ENCODE measurements at places on chromosomes 1 and 21.

- no peak for DNase-seq
These were observed 21.4 kb downstream of the XKR8 start for GRCh38 chr1:27981145-27981544.

GRCh38 chr1:235648954-235649367 is 623 bp downstream of the GNG4 start:
- DNase-seq: no peak

DNA sequence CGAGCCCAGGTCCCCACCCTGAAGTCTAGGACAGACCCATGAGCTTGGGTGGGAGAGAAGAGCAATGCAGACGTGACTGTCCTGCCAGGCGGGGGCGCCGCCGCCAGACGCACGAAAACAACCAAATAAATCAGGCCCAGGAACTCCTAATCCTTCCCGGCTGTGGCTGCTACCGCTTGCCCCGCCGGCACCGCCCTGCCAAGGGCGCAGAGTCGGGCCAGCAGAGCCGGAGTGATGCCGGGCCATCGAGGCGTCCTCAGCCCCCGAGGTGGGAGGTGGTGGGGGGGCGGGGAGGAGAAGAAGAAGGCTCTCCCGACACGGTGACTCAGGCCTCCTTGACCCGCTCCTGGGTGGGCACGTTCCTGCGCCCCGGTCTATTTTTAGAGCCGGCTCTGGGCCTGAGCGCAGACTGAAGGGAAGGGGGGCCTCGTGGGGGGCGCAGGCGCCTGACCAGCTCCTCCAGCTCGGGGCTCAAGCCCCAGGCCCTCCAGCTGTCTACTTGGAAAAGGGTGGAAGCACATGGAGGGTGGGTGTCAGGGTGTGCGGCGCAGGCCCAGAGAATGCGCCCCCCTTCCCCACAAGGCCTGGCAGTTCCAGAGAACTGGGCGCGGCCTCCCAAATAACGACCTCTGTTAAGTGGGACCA is 10.7 kb upstream of the COL16A1 start:
- DNase-seq: no peak

DNA sequence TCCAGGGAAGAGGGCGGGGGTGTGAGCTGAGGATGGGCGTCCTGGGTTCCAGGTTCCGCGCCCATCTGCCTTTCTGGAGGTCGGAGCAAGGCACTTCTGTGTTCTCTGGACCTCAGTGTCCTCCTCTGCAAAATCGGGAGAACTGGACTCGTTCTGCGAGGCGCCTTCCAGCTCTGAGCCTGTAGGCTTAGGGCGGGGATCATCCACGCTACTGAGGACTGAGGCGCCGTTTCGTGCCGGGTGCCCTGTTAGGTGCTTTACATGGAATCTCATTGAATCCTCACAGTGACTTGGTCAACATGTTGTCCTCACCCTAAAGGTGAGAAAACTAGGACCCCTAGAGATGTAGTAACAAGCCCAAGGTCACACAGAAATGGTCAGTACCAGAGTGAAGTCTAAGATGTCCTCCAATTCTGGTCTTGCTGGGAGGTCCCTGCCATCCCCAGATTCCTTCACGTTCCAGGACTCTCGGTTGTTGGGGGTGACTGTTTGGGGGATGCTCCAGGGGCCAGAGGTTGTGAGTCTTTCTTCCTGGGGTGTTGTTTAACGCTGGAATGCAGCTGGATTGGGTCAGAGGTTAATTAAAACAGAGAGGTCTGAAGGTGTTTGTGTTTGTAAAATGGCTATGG is 677 bp downstream of the PRKAA2 start:
- DNase-seq: no peak

- DNase-seq: no peak
These were observed 4.9 kb upstream of the ATP2B4 start for GRCh38 chr1:203621559-203622262.

GRCh38 chr1:174788981-174789380 is 210.8 kb upstream of the CACYBP start:
- DNase-seq: peak; percentile 87

DNA sequence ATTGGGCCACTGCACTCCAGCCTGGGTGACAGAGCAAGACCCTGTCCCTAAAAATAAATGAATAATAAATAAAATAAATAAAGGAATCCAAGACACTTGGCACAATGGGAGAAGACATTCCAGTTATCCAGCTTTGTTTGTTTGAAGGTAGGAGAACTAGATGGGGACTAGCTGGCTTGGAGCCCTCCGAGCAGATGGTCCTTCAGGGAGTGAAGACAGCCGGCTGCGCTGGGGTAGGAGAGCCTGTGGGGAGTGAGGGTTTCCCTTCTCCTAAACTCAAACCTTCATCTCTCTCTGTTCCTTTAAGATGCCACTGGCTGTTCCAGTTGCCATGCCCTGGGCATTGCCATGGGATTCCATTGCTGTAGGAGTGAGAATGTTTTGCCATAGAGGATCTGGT is 120.6 kb downstream of the NAV1 start:
- no peak for DNase-seq

DNA sequence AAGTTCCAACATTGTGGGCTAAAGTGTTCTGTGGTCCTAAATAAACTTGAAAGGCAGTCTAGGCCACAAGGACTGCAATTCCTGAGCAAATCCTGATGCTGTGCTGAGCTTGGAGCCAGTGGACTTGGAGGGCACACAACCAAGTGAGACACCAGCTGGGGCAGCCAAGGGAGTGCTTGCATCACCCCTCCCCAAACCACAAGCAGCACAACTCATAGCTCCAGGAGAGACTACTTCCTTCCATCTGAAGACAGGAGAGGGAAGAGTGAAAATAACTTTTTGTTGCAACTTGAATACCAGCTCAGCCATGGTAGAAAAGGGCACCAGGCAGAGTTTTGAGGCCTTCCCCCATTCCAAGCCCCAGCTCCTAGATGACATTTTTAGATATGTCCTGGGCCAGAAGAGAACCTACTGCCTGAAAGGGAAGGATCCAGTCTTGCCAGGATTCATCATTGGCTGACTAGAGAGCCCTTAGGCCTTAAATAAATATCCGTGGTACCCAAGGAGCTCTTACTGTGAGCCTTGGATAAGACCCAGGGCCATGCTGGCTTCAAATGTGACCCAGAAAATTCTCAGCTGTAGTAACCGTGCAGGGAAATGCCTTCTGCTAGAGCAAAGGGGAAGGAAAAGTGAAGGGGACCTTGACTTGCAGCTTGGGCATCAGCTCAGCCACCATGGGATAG is 35.4 kb upstream of the LRRC8B start:
- DNase-seq: no peak

DNA sequence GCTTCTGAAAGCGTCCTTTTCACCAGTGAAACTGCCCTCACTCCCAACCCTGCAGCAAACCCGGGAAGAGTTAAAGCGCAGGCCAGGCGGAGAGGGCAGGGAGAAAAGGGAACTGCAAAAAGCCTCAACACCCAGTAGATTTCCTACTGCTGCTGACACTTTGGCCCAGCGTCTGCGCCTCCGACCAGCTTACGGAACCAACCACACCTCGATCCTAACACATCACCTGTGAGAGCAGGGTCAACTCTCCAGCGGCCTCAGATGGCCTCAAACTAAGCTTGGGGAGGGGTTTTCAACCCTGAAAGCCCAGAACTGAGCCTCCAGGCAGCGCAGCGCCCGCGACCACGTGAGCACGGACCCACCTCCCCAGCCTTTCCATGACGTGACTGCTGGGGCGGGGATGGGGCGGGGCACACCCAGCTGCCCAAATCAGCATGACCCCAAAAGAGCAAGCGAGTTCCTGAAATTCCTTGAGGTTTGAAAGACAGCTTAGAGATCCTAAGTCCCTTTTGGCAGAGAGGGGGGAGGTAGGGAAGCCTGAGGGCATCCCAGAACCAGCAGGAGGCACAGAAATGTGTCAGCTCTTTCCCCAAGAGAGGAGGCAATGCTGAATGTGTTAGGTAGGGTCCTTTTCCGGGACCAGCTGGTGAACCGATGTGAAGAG is 59.1 kb downstream of the ITPKB start:
- no peak for DNase-seq
